ENCODE measurements at places on chromosomes 12 and 14. TPM values are rescaled to one million over a fixed set of nuclear protein-coding genes. Genes with fewer than 3 reads are reported as not detected.

- DNase-seq, result no peak
These were observed 23.8 kb upstream of the PPP1CC start for GRCh38 chr12:110766311-110767154.

DNA sequence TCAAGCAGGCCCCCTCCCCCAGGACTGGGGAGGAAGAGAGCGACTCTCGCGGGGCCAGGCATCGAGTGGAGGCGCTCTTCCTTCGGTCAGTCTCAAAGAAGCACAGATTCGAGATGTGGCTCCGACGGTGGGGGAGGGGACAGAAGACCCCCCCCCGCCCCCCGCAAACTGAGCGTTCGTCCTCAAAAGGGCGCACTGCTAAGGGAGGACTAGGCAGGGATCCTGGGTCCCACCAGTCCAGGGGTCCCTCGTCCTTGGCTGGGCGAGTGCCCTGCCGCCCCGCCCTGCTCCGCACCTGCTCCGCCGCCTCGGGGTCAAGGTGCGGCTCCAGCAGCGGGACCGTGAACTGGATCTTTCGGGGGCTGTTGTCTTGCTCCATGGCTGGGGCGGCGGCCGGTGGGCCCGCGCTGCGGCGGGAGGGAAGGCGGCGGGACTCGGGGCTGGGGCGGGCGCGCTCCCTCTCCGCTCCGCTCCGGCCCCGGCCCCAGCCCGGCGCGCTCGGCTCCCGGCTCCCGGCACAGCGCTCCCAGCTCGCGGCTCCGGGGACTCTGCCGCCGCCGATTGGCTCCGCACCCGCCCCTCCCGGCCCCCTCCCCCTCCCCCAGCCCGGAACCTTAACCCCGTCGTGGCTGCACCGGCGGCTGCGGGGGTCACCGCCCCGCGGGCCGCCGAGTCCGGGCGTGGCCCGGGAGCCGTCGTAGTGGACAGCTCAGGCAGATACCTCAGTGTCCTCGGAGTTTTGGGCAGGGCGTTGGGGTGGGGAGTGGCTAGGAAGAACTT, at the start of gene PPP1R1A:
TSS of gene PPP1R1A (minus strand) at position 550 of the 780 bp plus-strand sequence. CDS start at position 379, 171 bp downstream.
- DNase-seq, result no peak

- DNase-seq, result peak; percentile 92
These were observed 223.1 kb downstream of the ANO6 start for GRCh38 chr12:45439039-45439438.

- DNase-seq, result no peak
These were observed 18.7 kb downstream of the RASAL1 start for GRCh38 chr12:113116875-113117274.

- DNase-seq, result no peak
These were observed 55.5 kb upstream of the PCED1B start for GRCh38 chr12:47023953-47024352.

- no peak for DNase-seq
These were observed 23.5 kb downstream of the RDH12 start for GRCh38 chr14:67725171-67725570.

FBXW8 gene
- 9.1 TPM for total RNA-seq

GPR65 gene
- not detected for total RNA-seq
